ENCODE measurements at places on chromosomes 12 and 14. TPM values are rescaled to one million over a fixed set of nuclear protein-coding genes. Genes with fewer than 3 reads are reported as not detected.

- H3K27me3 ChIP-seq: no peaks in the 10 kb centered on the region
- H3K4me1 ChIP-seq: no peaks in the 10 kb centered on the region
- DNase-seq: no peak
- H3K27ac ChIP-seq: no peak overlapping the region
- no peaks in the 10 kb centered on the region for H3K36me3 ChIP-seq
- no peak overlapping the region for H3K4me3 ChIP-seq
Measured at GRCh38 chr12:94792693-94793092, 142.3 kb upstream of the TMCC3 start.

OR6C74 gene
- not detected for total RNA-seq

GRCh38 chr12:45634273-45634917 lies 95.1 kb upstream of the ARID2 start:
- no peak overlapping the region for H3K27ac ChIP-seq
- H3K27me3 ChIP-seq: no peaks in the 10 kb centered on the region
- H3K4me3 ChIP-seq: no peak overlapping the region
- no peaks in the 10 kb centered on the region for H3K36me3 ChIP-seq
- no peak for DNase-seq

ZDHHC22 gene
- not detected for total RNA-seq

TPPP2 gene
- total RNA-seq: not detected

KLRC2 gene
- not detected for total RNA-seq

- H3K4me3 ChIP-seq: peak overlapping the region; percentile 48
- H3K27ac ChIP-seq: no peak overlapping the region
- peaks cover 47% of the 10 kb centered on the region for H3K27me3 ChIP-seq
- H3K4me1 ChIP-seq: peaks cover 24% of the 10 kb centered on the region
Measured at GRCh38 chr14:52067873-52068614, 815 bp downstream of the NID2 start.

DNA sequence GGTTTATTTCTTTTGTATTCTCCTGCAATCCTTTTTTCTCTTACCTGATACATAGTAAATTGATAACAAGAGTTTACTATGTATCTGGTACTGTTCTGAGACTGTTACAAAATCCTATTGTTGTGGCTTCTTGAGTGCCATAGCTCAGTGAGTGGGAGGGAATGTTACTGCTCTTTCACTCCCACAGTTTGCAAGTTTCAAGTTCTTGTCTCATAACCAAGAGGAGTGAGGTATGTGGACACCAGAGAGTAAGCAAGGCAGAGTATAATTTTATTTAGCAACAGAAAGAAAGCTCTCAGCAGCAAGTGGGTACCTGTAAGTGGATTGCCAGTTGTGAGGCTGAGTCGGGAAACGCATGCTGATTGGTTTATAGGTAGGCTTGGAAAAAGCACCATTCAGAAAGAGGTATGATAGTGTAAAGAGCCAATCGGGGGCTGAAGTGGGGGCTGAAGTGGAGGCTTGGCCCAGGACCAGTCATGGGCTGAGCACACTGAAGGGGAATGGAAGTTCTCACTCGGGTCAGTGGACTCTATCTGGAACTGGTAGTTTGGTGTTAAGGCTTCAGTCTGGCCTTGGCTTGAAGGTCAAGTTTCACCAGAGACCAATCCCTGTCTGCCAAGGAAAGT lies 850.8 kb downstream of the TMTC2 start:
- DNase-seq: no peak
- no peak overlapping the region for H3K27ac ChIP-seq
- no peaks in the 10 kb centered on the region for H3K4me1 ChIP-seq
- no peaks in the 10 kb centered on the region for H3K27me3 ChIP-seq
- H3K36me3 ChIP-seq: no peaks in the 10 kb centered on the region

RIPK3 gene
- 11.8 TPM for total RNA-seq

CPNE6 gene
- total RNA-seq: not detected

DNA sequence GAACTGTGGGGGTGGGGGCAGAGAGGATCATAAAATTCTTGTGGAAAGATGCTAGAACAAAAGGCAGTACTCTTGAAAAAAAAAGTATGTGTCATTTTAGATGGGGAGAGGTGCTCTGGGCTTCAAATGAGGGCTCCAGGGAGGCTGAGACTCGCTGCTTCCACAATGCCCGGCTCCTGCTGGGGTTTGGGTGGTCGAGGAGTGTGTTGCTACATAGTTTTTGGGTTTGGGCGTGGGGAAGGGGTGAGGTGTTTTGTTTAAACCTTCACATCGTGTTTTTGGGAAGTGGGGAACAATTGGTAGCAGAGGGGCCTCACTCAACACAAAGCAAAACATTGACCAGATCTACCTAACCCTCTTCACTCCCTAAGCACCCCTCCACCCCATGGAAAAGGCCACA lies 8.1 kb downstream of the ISCA2 start:
- no peaks in the 10 kb centered on the region for H3K36me3 ChIP-seq
- H3K27me3 ChIP-seq: no peaks in the 10 kb centered on the region
- no peak overlapping the region for H3K4me3 ChIP-seq
- no peaks in the 10 kb centered on the region for H3K4me1 ChIP-seq

G2E3 gene
- 25.3 TPM for total RNA-seq

GRCh38 chr14:89303456-89304435 lies 113.3 kb downstream of the FOXN3 start:
- peak overlapping the region; percentile 63 for H3K27ac ChIP-seq
- H3K4me1 ChIP-seq: peaks cover 59% of the 10 kb centered on the region
- no peak for DNase-seq
- peak overlapping the region; percentile 30 for H3K4me3 ChIP-seq
- peaks cover 15% of the 10 kb centered on the region for H3K36me3 ChIP-seq
- no peaks in the 10 kb centered on the region for H3K27me3 ChIP-seq

DNA sequence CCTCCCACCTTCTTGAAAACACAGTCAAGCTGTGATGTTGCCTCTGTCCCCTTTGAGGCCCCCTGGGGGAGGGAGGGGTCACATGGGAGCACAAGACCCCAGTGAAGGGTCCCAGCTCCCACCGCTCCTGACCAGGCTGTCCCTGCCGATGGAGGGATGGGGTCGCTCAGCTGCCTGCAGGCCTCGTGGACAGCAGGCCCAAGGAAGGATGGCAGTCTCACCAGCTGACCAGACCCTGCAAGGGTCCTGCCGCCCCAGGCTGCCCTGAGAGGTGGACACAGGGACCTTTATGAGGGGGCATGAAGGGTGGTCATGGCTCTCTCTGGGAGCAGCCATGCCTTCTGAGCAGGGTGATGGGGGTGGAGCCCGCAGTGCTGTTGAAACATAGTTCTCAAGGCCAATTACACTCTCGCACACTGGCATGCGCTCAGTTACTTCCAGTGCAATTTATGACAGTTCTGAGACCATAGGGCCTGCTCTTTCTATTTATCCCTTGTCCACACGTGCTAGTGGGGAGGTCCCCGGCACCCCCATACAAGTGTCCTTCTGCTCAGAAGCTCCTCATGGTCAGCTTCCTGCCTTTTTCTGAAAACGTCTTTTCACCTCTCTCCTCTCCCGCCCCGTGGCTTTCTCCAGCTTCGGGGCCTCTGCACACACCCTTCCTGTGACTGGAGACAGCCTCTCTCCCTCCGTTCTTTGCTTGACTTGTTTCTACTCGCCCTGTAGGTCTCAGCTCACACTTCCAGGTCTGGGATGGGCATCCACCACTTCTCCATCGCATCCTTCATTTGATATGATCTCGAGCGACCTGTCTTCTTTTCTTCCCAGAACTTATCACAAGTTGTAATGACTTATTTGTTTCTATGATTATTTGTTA lies 313.1 kb downstream of the ADGRD1 start:
- H3K27ac ChIP-seq: no peak overlapping the region
- H3K4me1 ChIP-seq: no peaks in the 10 kb centered on the region
- H3K36me3 ChIP-seq: no peaks in the 10 kb centered on the region
- no peak overlapping the region for H3K4me3 ChIP-seq
- H3K27me3 ChIP-seq: no peaks in the 10 kb centered on the region

DNA sequence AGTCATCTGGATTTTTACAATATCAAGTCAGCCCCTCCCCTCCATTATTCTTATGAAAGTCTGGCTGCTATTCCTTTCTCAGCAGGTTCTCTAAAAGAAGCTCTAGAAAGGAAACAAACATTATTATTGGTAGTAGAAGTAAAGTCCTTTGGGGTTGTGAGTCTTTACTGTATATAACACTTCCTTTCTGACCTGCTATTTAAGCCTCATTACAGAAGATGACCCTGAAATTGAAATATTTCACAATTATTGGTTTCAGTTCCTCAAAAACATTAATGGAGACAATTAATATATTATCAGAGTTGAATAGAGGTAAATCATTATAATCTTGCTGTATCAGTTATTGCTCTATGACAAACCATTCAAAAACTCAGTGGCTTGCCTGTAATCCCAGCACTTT lies 19.3 kb downstream of the PLEKHA5 start:
- H3K36me3 ChIP-seq: peaks cover 3% of the 10 kb centered on the region
- H3K4me3 ChIP-seq: no peak overlapping the region
- H3K4me1 ChIP-seq: no peaks in the 10 kb centered on the region
- H3K27me3 ChIP-seq: no peaks in the 10 kb centered on the region
- DNase-seq: no peak

GRCh38 chr12:28497889-28498411 lies 307.7 kb downstream of the CCDC91 start:
- H3K27me3 ChIP-seq: no peaks in the 10 kb centered on the region
- peaks cover 29% of the 10 kb centered on the region for H3K36me3 ChIP-seq
- no peak overlapping the region for H3K4me3 ChIP-seq

DNA sequence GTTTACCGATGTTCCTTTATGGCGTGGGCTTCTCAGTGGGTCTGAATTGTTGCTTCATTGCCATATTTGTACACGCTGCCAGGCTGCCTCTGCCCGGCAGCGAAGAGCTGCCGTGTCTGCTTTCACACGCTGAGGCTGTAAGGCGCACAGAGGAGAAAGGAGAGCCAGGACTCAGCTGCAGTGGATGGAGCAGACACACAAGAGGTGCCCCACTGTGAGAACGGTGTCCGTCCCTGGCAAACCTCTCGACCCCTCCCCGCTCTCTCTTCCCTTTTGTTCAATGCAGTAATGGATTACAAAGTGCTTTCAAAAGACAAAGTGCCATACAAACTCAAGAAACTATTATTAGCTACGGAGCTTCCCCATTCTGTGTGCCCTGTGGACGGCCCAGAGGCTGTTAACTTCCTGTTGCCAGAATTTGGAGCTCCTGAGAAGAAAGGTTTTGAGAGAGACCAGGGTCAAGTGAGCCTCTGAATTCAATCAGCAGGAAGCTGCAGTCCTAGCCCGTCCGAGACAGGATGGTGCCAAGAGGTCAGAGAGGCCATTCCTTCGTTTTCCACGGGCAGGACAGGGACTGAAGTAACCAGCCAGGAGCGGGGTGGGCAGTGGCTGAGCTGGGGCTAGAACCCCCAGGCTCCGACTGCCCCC lies 15.8 kb downstream of the CCND2 start:
- peak overlapping the region; percentile 71 for H3K27ac ChIP-seq
- DNase-seq: no peak
- H3K4me3 ChIP-seq: no peak overlapping the region
- H3K27me3 ChIP-seq: no peaks in the 10 kb centered on the region
- peaks cover 97% of the 10 kb centered on the region for H3K4me1 ChIP-seq

GRCh38 chr12:6700646-6701051 lies at the start of gene PIANP:
Gene PIANP (minus strand): TSS chr12:6700815. CDS start chr12:6698061, 2,754 bp downstream.
- peak; percentile 66 for DNase-seq
- H3K27ac ChIP-seq: no peak within 1 kb of the TSS
- peak within 1 kb of the TSS; percentile 68 for H3K4me3 ChIP-seq
- peaks cover 50% of the 10 kb centered on the region for H3K27me3 ChIP-seq
- peaks cover 13% of the 10 kb centered on the region for H3K4me1 ChIP-seq

KRT74 gene
- total RNA-seq: not detected

DNA sequence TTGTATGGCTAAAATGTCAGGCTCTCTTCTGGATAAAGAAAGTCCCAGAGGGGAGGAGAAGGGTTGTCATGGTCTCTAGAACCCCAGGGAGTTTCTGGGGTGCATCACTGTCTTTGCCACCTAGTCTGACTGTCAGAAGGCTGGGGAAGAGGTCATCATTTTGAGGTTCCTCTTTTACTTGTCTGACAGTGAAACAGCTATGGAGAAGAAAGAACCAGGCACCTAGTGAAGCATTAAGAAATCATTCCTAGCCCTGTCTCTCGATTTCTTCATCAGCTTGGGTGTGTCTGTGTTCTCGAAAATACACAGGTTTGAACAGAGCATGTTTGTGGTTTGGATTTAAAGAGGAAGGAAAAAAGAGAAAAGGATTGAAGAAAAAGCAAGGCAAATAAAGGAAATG lies 158.7 kb upstream of the LRIG3 start:
- DNase-seq: no peak
- H3K4me1 ChIP-seq: no peaks in the 10 kb centered on the region
- no peaks in the 10 kb centered on the region for H3K27me3 ChIP-seq

DNA sequence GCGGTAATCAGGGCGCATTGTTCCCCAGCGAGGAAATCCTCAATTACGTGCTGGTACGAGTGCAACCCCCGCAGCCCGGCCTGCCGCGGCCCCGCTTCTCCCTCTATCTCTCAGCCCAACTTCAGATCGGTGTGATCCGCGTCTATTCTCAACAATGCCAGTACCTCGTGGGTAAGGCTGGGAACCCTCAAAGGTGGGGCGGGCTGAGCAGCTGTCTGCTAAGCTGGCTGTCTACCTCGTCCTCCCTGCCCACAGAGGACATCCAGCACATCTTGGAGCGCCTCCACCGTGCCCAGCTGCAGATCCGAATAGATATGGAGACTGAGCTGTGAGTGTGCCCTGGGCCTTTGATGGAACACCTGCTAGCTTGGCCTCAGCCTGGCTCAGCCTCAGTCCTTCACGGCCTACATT lies 996 bp downstream of the REC8 start:
- no peak for DNase-seq
- no peak overlapping the region for H3K4me3 ChIP-seq
- no peaks in the 10 kb centered on the region for H3K27me3 ChIP-seq
- H3K4me1 ChIP-seq: peaks cover 15% of the 10 kb centered on the region
- peaks cover 24% of the 10 kb centered on the region for H3K36me3 ChIP-seq

- no peaks in the 10 kb centered on the region for H3K36me3 ChIP-seq
- DNase-seq: no peak
- H3K27ac ChIP-seq: no peak overlapping the region
- H3K4me1 ChIP-seq: no peaks in the 10 kb centered on the region
- no peak overlapping the region for H3K4me3 ChIP-seq
Measured at GRCh38 chr12:85296362-85296761, 16.3 kb downstream of the ALX1 start.

Measured in activated CD4-positive, alpha-beta memory T cell treated with anti-CD3 and anti-CD28 coated beads for 36 hours (primary cell).